Right hindlimb (tissue), 1 donor: ENCODE measurements at places on chromosomes 11 and 22.

DNA sequence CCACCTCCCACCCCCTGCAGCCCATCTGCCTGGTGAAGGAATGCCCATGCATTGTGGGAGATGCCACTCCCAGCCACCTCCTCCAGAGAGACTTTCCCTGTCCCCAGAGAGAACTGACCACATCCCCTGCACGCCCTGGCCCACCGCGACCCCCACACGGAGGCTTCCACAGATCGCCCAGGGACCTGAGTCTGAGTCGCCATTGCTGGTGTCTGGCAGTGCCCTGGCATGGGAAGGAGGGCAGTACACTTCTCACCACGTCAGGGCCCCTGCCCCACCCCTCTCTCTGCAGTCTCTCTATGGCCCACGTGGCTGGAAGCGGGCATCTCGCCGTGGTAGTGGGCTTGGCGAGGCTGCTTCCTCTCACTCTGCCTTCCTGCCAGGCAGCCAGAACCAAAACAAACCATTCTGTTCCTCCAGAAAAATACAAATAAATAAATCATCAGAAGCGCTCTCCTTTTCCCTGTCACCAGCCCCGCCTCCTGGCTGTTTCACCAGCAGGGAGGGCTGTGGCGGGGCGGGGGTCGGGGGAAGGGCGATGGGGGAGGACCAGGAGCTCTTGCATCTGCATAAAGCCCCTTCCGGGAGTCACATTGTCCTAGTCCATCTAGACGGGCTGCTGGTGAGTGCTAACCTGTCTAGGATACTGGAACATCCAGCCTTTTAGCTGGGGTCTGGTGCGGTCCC, 20.9 kb downstream of the SHISAL1 start:
- DNase-seq, result no peak

DNA sequence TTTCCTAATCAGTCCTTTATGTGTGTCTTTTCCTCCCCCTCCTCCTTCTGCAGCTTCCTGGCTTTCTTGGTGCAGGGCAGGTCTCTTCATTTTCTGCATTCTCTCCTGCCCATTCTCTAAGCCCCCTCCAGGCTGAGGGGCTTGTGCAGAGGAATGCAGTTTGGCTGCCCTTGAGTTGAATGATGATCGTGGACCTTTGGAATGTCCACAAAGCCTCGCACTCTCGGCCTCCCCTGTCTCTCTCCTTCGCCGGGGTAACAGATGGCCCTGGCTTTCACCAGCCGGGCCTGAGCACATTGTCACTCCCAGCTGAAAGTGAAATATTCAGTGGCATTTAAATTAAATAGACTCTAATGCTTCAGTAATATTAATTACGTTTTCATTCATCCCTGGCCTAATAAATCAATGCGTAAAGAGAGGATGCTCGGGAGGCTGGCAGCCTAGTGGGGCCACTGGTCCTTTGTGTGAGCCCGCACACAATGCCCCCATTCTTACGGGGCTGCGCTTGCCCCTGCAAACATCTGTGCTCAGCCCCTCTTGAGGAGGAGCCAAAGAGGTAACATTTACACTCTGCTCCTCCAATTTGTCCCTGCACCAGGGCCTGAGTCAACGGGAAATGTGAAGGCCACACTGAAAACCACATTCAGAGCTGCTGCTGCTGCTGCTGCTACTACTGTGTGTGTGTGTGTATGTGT, 64.9 kb upstream of the PAX6 start:
- DNase-seq, result no peak

- DNase-seq, result no peak
Observed at GRCh38 chr11:2158296-2158737, 2.7 kb downstream of the INS start.

- DNase-seq, result no peak
Observed at GRCh38 chr11:65695459-65696241, 16.4 kb upstream of the KAT5 start.
